ENCODE measurements at places on chromosomes 13 and 19.

GRCh38 chr13:29774830-29775229 lies 75.6 kb downstream of the UBL3 start:
- DNase-seq = no peak

- DNase-seq = no peak
Observed at GRCh38 chr13:47134939-47135489, 238.2 kb upstream of the HTR2A start.

DNA sequence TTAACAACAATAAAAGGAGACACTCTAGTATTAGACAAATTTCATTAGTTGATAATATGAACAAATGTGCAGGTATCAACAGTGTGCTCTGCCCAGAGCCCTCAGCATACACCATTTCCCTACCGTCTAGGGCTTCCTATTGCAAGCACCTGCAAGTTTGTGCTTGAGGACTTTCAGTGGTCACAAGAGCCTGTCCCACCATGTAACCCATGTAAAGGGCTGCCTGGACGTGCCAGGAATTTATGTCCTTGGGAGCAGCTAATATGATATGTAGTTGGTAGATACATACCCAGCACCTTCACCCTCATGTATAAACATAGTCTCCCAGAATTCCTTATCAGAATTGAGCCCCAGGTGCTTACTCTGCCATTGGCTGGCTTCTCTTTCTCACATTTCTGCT lies 128.0 kb downstream of the UFM1 start:
- no peak for DNase-seq

DNA sequence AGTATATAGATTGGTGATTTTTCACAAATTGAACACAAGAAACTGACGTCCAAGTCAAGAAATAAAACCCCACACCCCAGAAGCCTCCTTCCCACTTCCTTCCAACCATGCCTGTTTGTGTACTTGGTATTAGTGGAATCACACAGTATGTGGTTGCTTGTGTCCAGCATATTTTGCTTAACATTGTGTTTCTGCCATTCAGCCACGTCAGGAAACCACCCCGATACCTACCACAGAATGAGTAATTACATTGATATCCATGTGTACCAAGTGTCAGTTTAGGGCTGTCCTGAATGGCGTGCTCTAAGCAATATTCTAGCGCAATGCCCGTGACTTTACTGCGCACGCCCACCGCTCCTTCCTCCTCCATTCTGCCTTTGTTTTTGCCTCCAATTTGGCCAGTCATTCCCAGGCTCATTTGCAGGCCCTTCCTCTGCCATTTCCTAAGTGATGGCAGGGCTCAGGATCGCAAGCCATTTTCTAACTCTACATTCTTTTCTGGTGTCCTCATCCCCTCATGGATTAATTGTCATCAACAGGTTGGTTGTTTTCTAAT lies 25.9 kb upstream of the MPHOSPH8 start:
- no peak for DNase-seq

DNA sequence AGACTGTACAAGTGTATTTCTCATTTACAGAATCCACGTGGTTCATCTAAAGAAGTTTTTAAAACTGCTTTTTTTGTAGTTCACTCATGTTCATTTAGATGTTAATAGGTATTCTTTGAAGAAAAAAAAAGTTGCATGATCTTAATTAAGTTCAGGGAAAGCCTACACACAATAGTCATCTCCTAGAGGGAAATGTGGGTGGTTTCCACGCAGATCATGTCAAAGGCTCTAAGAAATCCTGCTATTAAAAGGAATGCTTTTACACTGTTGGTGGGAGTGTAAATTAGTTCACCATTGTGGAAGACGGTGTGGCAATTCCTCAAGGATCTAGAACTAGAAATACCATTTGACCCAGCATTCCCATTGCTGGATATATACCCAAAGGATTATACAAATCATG lies 312.3 kb downstream of the GPC5 start:
- no peak for DNase-seq

GRCh38 chr19:46981286-46981945 lies 38.2 kb upstream of the NPAS1 start:
- no peak for DNase-seq

DNA sequence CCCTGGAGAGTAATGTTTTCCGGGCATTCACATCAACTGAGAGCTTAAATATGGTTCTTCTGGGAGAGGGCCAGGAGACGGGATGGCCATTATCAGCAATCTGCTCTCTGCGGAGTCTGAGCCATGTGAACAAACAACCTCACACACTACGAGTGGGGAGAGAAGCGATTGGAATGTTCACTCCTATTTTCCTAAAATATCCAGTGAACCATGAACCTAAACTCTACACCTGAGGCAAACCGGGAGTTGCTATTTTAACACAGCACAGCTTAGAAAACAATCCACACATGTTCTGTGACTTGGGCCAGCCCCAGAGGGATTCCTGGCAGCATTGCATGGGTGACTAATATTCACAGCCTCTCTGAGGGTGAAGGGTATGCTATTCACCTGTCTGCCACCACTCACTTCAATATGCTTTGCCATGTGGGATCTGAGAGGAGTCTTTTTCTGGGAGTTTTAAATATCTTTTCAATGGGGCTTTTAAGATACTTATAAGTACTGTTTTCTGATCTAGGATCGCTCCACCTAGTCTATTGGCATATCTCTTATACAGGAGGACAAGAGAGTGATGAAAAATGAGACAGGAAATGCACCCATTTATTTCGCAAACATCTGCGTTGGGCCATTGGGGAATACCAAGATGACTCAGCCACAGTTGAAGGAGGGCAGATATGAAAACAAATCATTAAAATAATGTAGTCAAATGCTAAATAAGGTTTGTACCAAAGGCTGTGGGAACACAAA lies 72.6 kb upstream of the SERP2 start:
- no peak for DNase-seq

GRCh38 chr19:38744874-38745273 lies 600 bp upstream of the CAPN12 start:
- no peak for DNase-seq

DNA sequence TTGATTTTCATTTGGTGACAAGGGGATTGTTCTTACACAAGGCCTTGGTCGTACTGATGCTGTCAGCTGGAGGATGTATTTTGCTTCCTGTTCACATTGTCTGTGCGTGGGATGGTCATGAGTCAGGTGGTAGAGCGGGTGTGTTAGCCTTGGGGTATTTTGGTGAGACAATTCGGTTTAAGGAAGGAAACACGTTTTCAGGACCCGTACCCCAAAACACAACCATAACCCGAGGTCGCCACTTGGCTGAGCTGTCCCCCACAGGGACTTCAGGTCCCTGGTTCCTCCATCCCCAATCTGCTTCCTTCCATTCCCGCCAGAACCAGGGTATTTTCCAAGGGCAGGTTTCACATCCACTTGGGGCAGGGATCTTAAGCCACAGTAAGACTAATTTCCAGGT lies 15.0 kb downstream of the MYO9B start:
- no peak for DNase-seq

DNA sequence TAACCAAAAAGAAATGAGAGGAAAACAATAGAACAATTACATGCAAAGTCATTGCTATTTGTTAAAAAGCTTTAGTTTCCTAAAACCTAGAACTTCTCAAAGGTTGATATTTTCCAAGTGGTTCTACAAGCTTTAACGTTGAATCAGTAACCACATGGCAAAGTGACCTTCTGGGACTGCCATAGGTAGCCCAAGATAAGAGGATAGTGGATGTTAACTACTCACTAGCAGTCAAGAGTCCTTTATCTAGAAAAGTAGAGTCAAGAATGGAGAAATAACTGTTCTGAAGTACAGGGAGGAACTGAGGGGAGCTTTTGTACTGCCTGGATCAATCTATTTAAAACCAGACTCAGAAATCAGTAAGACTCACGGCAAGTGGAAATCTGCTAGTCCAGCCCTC lies 9.9 kb upstream of the SLC46A3 start:
- DNase-seq = no peak

GRCh38 chr13:96940961-96941360 lies 53.3 kb downstream of the OXGR1 start:
- DNase-seq = no peak

DNA sequence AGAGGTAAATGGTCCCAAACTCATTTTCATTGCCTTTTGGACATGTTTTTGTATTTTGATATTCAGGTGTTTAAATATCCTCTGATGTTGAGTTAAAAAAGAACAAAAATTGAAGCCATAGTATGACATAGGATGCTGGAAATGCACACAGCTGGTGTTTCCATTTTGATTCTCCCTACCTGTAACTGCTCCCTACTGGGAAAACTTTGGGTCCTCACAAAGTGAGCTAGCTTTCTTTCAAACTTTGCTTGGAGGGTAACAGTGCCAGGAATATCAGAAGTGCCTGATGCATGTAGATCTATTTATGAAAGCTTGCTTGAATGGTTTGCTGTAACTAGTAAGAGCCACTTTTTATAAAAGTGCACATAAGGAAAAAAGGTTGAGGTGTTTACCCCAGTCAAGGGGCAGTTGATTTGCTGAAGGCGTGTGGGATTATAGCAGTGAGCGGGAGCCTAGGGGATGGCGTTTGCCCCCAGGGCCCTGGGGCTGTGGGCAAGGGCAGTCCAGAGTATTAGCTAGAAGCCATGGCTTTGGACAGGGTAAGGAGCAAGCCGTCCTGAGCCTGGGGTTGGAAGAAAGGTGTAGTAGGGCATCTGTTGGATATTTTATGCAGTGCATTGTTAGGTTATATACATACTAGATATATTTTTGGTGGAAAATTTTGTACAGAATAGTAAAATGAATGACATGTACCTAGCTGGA lies 4.3 kb downstream of the RPS9 start:
- DNase-seq = no peak

GRCh38 chr19:39759457-39760184 lies 19.0 kb upstream of the LEUTX start:
- no peak for DNase-seq

DNA sequence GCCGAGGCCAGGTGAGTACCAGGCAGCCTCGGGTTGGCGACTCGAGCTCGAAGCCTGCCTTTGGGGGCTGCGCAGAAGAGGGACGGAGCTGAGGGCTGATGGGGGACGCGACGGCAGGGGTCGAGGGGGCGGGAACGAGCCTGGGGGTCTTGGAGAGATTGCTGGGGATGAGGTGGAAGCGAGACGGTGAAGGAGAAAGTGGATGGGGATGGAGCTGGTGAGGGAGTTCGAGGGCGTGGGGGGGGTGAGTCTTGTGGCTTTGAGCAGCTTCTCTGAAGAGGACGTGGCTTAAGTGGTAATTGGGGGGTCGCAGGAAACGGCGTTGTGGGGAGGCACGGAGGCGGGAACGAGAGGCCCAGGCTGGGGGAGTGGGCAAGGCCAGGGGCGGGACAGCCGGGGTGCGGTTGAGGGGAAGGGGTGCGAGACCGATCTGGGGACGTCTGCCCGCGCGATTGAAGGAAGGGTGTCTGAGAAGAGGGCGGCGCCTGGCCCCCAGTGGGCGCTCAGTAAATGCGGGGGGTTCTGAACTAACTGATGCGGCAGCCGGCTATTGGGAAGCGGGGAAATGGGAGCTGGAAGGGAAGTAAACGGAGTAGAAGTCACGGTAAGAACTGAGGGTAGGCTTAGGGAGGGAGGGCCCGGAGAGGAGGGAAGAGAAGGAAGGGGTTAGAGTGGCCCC lies 426 bp downstream of the MYO9B start:
- DNase-seq = no peak

GRCh38 chr13:52447815-52448552 lies 2.5 kb downstream of the VPS36 start:
- DNase-seq = no peak

GRCh38 chr19:55640043-55640576 lies 692 bp upstream of the ZNF580 start:
- no peak for DNase-seq

DNA sequence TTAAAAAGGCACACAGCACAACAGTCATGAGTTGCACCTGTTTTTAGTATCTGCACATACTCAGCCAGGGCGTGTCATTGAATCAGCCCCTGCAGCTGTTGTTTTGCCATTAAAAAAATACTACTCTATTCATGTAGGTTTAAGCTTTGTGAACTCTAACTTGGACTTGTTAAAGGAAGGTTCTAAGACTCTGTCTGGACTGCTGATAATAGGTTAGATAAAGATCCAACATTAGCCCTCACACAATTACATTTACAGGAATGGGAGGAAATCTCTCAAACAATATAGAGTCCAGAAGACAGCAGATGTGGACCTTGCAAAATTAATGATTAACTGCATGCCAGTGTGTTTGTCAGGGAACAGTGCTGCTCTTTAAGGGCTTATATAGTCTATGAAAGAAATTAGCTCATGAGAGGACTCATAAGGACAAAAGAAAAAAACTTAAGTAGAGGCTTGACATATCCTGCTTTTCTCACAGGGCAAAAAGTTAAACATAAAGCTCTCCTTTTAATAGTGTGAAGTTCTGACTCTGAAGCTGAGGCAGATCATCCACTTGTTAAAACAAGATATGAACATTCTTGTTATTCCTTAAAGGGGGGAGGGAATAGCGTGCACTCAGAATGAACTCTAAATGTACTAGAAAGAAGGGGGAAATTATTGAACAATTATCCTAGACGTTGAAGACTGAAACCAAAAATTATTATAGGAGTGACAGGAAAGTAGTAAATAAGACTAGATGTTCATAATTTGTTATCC lies 243.6 kb downstream of the NDFIP2 start:
- DNase-seq = no peak

- no peak for DNase-seq
Observed at GRCh38 chr19:35495107-35496064, 5.1 kb upstream of the KRTDAP start.

GRCh38 chr19:29560313-29561075 lies 34.7 kb downstream of the VSTM2B start:
- DNase-seq = no peak
